Myocyte (in vitro differentiated cells): ENCODE measurements at places on chromosomes 5 and 9. TPM values are rescaled to one million over a fixed set of nuclear protein-coding genes. Genes with fewer than 3 reads are reported as not detected.

N4BP3 gene
- total RNA-seq, result 4.8 and 12.5 TPM in 2 replicates

XRCC4 gene
- 26.5 and 27.0 TPM in 2 replicates for total RNA-seq

TMEM174 gene
- total RNA-seq, result not detected in 2 replicates

PCDHGA2 gene
- 0.94 and 1.1 TPM in 2 replicates for total RNA-seq

PCDHGC5 gene
- total RNA-seq, result 2.0 and 2.6 TPM in 2 replicates

C1QTNF2 gene
- 2.5 and 3.3 TPM in 2 replicates for total RNA-seq

FCN2 gene
- total RNA-seq, result not detected in 2 replicates

PPP3R2 gene
- not detected in 2 replicates for total RNA-seq

KIF27 gene
- total RNA-seq, result 1.4 and 2.6 TPM in 2 replicates

FANCG gene
- total RNA-seq, result 6.1 and 8.7 TPM in 2 replicates

CCL27 gene
- not detected in 2 replicates for total RNA-seq
